ENCODE measurements at places on chromosomes 12 and 14.

GRCh38 chr12:51098611-51099010 is 15.2 kb upstream of the CSRNP2 start:
- DNase-seq: peak; percentile 84

DNA sequence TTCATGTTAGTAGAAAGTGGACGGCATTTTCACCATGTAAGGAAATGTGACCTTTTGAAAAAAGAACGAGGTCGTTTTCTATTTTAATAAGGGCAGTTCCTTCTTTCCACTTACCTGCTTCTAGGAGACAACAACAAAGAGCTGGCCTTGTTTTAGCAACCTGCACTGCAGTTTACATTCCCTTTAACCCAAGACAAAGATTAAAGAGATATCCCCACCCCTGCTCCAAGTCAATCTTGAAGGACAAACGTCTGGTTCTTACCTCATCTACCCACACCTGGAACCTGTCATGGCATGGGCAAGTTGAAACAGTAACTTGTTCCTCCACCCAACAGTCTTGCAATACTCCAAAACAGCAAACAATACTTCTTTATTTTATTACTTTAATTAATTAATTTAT is 32.7 kb downstream of the ZCCHC8 start:
- no peak for DNase-seq

GRCh38 chr12:40464121-40464520 is 228.1 kb upstream of the CNTN1 start:
- no peak for DNase-seq

DNA sequence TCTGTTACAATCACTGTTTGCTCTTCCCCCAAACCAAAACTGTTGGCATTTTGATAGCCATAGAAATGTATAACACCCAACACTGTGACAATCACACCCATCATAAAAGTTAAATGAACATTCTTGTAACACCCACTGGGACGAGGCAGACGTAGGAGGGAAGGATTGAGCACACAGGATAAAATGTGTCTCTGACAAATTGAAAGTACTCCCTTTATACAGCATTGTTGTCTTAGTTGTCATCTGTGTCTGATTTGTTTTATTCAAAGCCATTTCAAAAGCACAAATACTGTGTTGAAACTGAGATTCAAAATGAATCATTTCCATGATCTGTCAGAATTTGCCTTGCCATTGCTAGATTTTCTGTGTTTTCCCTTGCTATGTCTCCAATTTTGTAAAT is 436.3 kb downstream of the TMTC2 start:
- peak; percentile 37 for DNase-seq

DNA sequence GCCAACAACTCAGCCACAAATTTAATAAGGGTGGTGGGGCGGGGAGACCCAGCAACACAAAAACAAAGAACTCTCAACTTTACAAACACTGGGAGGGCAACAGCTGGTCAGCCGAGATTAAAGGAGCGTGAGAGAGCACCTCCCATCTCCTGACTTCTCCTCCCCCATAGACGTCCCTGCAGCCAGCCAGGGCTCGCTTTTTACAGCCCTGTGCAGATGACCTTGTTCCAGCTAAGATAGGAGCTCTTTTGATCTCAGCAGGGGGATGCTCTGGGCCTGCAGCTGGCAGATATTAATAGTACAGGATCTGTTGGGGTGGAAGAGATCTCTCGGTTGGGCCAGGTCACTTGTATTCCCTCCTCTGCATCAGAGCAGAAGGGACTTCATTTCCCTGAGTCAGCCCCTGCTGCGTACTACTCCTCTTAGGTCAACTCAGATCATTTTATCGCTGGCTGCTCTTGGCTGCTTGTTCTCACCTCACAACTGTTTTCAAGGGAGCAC is 475.8 kb downstream of the RAD51B start:
- DNase-seq: no peak

DNA sequence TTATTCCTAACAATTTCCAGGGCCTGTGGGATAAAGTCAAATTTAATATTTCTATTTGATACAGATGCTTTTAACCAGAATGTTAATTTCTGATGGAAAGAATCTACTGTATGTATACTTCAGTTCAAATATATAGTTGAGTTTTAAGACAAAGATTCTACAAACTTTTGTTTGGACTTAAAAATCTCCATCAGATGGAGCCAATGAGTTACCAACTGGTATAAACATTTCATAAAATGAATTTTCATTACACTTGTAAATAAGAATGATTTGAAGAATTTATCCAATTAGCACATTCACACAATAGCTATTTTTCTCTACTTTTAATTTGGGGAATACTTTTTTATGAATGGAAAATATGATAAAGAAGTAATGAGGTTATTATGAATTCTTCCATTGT is 425.2 kb upstream of the MIS18BP1 start:
- DNase-seq: no peak

GRCh38 chr14:98548071-98548686 is 723.8 kb downstream of the BCL11B start:
- no peak for DNase-seq

- no peak for DNase-seq
These were observed 175.1 kb downstream of the SLC38A4 start for GRCh38 chr12:46650688-46651087.

DNA sequence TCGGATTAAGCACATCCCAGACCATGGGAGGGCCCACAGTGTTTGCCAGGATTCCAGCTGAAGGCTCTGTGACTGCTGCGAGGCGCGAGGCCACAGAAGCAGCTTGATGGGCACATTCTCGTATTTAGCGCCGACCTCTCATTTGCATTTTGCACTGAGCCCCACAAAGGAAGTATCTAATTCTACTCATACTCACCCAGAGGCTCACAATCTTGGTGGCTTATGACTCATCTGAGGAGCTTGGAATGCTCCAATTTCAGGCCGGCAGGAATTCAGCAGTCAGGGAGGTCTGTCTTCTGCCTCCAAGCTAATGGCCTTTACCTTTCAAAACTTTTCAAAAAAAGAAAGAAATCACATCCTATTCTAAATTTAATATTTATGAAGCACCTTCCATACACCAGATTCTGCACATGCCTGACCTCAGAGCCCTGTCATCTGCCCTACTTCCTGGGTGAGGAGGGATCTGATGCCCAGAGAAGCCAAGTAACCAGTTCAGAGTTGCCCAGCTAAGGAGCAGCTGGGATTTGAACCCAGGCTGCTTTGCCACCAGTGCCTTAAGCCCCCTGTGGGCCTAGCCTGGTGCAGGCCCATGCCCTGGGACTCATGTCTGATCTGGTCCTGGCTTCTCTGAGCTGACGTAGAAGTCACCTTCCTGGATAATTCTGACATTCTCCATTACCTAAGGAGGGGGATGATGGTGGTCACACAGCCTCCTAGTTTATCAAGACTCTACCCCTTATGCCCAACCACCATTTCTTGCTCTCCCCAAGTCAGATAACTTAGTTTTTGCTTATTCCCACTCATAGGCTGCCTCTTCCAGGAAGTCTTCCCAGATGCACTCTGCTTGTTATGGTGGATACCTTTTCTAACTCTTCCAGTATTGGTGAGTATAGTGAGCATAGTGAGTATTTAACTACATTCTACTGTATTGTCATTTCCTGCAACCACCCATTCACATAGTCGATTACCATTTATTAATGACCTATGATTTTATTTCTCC is 198.9 kb downstream of the RBM19 start:
- peak; percentile 66 for DNase-seq

GRCh38 chr12:94498073-94498472 is 38.4 kb upstream of the CEP83 start:
- DNase-seq: no peak

- DNase-seq: peak; percentile 95
These were observed 75.3 kb upstream of the TMPO start for GRCh38 chr12:98439981-98440581.

DNA sequence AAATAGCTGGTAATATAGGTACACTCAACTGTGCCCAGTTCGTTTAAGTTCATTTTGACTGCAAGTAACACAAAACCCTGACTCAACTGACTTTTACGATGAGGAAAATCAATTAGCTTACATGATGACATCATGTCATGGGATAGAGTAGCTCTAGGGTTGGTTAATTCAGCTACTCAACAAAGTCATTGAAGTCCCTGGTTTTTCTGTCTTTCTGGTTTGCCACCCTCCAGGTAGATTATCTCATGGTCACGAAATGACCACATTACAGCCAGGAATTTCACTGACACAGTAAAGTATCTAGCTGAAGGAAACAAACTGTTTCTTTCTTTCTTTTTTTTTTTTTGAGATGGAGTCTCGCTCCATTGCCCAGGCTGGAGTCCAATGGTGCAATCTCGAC is 68.5 kb upstream of the FUT8 start:
- DNase-seq: no peak

- DNase-seq: peak; percentile 21
These were observed 27.3 kb downstream of the FRS2 start for GRCh38 chr12:69497308-69498026.

DNA sequence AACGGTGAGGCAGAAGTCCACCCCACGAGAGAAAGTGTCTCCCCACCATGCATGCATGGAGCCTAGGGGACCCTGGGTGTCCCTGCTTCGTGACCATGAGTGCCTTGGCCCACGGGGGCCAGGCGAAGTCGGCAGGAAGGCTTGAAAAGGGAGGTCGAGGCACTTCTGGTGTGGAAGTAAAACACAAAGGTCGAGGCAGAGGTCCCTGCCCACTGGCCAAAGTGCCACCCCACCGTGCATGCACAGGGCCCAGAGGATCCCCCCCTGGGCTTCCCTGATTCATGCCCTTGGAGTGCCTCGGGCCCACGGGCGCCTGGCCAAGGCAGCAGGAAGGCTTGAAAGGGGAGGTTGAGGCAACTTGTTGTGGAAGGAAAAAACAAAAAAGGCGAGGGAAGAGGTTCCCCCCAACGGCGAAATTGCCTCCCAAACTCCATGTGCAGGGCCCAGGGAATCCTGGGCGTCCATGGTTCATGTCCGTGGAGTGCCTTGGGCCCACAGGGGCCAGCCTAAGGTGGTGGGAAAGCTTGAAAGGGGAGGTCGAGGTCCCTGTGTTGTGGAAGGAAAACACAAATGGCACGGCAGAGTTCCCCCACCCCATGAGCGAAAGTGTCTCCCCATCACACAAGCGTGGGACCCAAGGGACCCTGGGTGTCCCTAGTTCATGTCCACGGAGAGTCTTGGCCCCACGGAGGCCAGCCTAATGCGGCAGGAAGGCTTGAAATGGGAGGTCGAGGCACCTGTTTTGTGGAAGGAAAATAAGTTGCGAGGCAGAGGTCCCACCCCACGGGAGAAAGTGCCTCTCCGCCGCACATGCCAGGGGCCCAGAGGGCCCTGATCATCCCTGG is 372.1 kb downstream of the ALG10 start:
- no peak for DNase-seq

GRCh38 chr14:34053666-34054065 is 102.8 kb upstream of the EGLN3 start:
- DNase-seq: peak; percentile 69

- DNase-seq: no peak
These were observed 315.3 kb upstream of the PRICKLE1 start for GRCh38 chr12:42904683-42905418.

GRCh38 chr14:22598896-22599244 is 770 bp downstream of the ABHD4 start:
- peak; percentile 65 for DNase-seq

GRCh38 chr14:105196265-105196960 is 15.3 kb upstream of the NUDT14 start:
- DNase-seq: no peak

GRCh38 chr14:102015771-102016170 is 51.4 kb downstream of the DYNC1H1 start:
- DNase-seq: no peak

- no peak for DNase-seq
These were observed 17.8 kb downstream of the NCOR2 start for GRCh38 chr12:124549629-124550028.

DNA sequence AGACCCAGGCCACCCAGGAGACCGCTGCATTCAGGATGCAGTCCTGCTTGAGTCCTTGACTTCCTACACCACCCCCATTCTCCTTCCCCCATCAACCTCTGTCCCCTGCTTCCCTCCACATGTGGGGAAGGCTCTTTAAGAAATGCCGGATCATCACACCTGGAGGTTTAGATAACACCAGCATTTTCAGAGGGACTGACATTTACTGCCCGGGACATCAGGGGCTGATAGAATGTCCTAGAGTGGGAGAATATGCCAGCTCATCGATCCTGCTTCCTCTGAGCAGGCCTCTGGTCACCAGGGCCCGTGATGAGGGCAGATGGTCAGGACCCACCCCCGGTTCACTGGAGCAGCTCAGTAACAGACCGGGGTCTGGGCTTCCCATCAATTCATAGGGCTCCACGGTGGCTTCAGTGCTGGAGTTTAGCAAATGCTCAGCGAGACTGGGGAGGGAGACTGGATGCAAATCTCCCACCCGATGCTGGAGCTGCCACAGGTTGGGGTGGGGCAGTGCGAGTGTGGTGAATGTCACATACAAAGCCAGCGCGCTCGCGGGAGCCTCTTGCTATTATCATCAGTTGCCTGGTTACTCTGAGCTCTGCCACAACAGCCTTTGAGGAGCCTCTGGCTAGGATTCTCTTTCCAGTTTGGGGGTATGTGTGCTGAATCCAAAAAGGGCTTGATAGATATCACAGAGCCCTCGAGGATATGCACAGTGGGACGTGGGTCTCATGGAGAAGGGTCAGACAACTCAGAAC is 111.6 kb downstream of the RBM19 start:
- DNase-seq: no peak

- DNase-seq: no peak
These were observed 450 bp downstream of the SINHCAF start for GRCh38 chr12:31325524-31325875.

- DNase-seq: peak; percentile 22
These were observed 15.8 kb downstream of the PRKD1 start for GRCh38 chr14:29911810-29912209.

DNA sequence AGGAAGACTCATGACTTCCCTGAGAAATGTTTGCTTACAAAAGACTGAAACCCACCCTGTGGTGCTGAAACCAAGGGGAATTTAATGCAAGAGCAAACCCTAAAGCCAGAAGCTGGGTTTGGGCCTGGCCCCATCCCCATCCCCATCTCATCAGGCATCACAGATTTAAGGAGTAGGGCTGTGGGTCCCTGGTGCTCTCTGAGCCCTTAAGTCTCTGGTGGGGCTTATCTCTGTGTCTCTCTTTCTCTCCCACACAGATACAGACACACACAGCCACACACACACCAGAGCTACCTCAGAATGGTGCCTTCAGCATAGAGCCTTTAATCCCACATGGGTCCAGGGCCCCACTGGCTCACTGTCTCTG is 237.1 kb downstream of the SLC41A2 start:
- no peak for DNase-seq

GRCh38 chr12:22733756-22734155 is 108.8 kb downstream of the ETNK1 start:
- DNase-seq: peak; percentile 73

DNA sequence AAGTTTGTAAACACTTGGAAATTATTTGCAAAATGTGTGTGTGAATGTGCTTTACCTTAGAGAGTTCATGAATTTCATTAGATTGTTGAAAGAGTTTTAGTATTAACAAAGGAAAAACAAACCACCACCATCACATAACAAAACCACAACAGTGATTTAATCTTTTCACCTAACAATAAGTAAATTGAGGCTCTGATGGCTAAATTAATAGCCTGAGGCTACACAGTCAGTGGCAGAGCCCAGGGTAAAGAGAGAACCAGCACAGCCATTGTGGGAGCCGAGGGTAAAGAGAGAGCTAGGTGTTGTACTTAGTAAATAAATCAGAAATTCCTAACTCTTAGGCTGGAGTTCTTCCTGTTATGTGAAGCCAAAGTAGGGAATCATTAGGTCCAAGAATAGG is 51.2 kb upstream of the CAPRIN2 start:
- DNase-seq: no peak

Data from fibroblast of mammary gland (primary cell).